HCT116 (cell line): ENCODE measurements at places on chromosomes 1 and 21.

DNA sequence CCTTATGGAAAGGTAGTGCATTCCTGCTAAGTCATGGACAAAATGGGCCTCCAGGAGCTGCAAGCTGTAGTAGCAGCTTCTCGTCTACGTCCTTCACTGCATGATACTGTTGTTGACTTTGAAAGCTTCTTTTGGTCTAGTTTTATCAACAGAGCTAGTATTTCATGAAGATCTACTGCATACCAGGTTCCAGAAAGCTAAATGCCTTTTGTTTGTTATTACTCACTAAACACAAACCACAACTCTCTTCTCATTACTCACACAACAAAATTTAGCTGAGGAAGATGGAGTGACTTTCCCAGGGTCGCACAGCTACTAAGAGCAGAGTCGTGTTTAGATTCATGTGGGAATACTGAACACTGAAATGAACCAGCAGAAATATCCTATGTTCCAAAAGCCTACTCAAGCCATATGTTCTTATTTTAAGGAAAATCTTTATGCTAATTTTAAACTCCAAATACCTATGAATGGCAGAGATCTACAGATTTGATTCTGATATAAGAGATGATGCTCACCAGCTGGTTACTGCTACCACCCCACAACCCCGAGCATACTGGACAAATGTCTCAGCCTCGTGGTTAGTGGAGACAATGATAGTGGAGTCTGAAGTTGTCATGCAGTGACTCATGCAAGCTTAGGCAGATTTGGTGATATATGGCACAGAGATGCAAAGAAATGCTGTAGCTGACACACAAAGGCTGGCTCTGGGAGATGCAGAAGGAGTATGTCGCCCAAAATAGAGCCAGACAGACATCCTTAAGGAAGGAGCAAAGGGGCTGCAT is 20.6 kb downstream of the PGBD2 start:
- no peaks in the 10 kb centered on the region for H3K27me3 ChIP-seq
- no peak for DNase-seq
- H3K4me3 ChIP-seq: no peak overlapping the region
- no peaks in the 10 kb centered on the region for H3K4me1 ChIP-seq

GRCh38 chr1:184649451-184649888 is 105.2 kb downstream of the EDEM3 start:
- no peak overlapping the region for H3K4me3 ChIP-seq
- no peak for DNase-seq
- H3K27ac ChIP-seq: no peak overlapping the region
- no peaks in the 10 kb centered on the region for H3K4me1 ChIP-seq
- no peaks in the 10 kb centered on the region for H3K36me3 ChIP-seq

DNA sequence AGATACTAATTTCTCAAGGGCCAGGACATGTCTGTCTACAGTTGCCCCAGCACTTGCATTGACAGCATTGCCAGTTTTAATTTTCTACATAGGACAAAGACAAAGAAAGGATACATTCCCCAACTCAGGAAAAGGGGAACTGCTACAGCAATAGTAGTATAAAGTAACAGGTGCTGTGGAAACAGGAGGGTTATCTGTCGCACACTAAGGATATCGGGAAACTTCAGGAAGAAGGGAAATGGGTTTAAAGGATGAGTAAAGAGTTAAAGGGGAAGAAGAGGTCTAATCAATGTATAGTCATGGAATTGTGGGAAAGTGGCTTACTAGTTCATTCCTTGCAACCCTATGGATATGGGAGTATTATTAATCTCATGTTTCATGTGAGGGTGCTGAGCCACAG is 16.2 kb downstream of the SYNC start:
- H3K36me3 ChIP-seq: peaks cover 44% of the 10 kb centered on the region
- H3K4me3 ChIP-seq: no peak overlapping the region
- no peaks in the 10 kb centered on the region for H3K27me3 ChIP-seq

DNA sequence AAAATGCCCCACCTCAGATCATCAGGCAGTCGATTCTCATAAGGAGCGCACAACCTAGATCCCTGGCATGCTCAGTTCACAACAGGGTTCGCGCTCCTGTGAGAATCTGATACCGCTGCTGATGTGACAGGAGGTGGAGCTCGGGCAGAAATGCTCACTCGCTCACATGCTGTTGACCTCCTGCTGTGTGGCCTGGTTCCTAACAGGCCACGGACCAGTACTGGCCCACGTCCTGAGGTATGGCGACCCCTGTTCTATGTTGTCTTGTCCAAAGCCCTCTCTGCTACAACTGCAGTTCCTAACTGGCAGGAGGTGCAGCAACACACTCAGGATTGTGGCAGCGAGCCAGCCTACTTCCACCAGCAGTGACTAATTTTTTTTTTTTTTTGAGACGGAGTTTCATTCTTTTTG is 70.6 kb downstream of the CLSTN1 start:
- peaks cover 30% of the 10 kb centered on the region; the same call in 1 of the 2 replicates for H3K36me3 ChIP-seq
- H3K27me3 ChIP-seq: no peaks in the 10 kb centered on the region
- no peak overlapping the region for H3K27ac ChIP-seq
- H3K4me1 ChIP-seq: no peaks in the 10 kb centered on the region
- no peak overlapping the region for H3K4me3 ChIP-seq
- no peak for DNase-seq

GRCh38 chr1:30399026-30399425 is 324.4 kb downstream of the MATN1 start:
- no peak overlapping the region for H3K4me3 ChIP-seq
- peaks cover 2% of the 10 kb centered on the region for H3K27me3 ChIP-seq
- H3K4me1 ChIP-seq: no peaks in the 10 kb centered on the region

GRCh38 chr1:43312663-43313515 is 12.1 kb downstream of the TIE1 start:
- no peaks in the 10 kb centered on the region for H3K4me1 ChIP-seq
- DNase-seq: no peak
- H3K27ac ChIP-seq: no peak overlapping the region
- no peaks in the 10 kb centered on the region for H3K36me3 ChIP-seq
- H3K4me3 ChIP-seq: no peak overlapping the region

GRCh38 chr1:17944646-17945045 is 163.0 kb upstream of the IGSF21 start:
- H3K36me3 ChIP-seq: no peaks in the 10 kb centered on the region
- no peak overlapping the region for H3K27ac ChIP-seq

DNA sequence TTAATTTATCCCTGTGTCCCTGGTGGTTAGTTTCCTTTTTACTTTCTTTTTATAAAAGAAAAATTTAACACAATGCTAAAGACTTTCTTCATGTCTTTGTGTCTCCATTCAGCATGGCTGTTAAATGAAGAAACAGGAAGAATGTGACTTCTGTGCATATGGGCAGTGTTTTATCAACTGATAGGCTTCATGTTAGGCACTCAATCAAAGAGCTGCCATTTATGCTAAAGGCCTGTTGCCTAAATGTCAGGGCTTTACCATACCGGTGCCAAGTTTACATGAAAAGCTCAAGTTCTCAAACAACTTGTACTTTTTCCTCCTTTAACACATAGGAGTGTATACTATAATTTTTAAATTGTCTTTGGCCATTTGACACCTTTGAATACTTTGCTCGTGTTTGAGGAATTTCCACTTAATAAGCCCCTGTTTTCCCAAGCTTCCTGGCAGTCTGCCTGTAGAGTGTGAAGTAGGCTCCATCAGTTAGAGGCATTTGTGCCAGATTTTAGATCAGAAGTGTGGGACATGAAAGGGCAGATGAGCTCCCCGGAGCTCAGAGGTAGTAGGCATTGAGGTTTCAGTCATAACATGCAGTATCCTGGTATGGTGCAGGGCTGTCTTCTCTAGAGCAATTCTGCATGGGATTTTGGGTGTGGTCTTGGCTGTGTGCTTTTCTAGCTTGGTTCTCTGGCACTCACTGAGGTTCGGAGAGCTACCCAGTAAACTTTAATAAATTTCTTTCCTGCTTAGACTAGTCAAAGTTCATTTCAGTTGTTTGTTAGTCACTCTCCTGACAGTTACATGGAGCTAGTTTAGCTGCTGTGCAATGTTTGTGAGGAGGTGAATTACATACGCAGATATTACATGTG is 119.0 kb downstream of the LEPR start:
- DNase-seq: no peak
- H3K36me3 ChIP-seq: no peaks in the 10 kb centered on the region
- no peaks in the 10 kb centered on the region for H3K27me3 ChIP-seq
- H3K27ac ChIP-seq: no peak overlapping the region
- H3K4me1 ChIP-seq: no peaks in the 10 kb centered on the region
- H3K4me3 ChIP-seq: no peak overlapping the region
